ENCODE measurements at places on chromosomes 11 and 22. TPM values are rescaled to one million over a fixed set of nuclear protein-coding genes. Genes with fewer than 3 reads are reported as not detected.

GRCh38 chr22:38927033-38927781 lies 30.2 kb upstream of the APOBEC3A start:
- peak; percentile 53 for DNase-seq

- no peak for DNase-seq
These were observed 99.8 kb downstream of the MYO18B start for GRCh38 chr22:25841775-25842174.

Gene C11orf16
- not detected for total RNA-seq

Gene ME3
- total RNA-seq, result 28.7 TPM

Measured in G401 (cell line).